ENCODE measurements at places on chromosomes 7 and 10.

- no peak for DNase-seq
Measured at GRCh38 chr7:144384555-144385245, 18.8 kb downstream of the NOBOX start.

DNA sequence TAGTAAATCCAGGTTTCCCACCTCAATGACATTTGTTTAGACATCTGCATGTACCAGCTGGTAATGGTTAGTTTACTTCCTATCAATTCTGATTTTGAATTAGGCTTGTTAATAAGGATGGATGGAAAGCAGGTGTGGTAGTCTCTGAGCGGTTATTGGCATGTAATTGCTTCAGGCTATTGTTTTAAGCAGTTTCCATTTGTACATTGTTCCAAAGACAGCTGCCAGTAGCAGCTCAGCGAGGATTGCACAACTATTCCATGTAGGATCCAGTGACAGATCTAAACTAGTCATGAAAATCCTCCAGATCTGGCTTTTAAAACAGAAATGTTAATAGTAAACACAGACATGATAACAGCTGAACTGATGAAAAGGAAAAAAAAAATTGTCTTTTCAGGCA, 436.0 kb upstream of the ADARB2 start:
- DNase-seq: no peak

DNA sequence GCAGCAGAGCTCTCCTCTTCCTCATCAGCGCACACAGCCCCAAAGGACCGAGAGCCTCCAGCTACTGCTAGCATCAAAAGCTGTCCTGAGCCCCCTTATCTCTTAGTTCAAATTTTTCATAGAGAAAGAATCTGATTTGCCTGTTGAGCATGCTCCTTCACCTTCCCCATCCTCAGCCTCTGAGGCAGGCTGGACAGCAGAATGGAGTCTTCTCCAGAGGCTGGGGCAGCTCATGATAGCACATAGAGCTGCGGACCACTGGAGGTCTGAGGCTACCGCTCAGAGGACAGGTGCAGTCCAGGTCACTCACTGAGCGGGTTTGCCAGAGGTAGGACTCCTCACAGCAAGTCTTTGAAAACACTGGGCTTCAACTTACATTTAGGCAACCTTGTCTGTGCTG, 72.8 kb upstream of the GRB10 start:
- DNase-seq: no peak

DNA sequence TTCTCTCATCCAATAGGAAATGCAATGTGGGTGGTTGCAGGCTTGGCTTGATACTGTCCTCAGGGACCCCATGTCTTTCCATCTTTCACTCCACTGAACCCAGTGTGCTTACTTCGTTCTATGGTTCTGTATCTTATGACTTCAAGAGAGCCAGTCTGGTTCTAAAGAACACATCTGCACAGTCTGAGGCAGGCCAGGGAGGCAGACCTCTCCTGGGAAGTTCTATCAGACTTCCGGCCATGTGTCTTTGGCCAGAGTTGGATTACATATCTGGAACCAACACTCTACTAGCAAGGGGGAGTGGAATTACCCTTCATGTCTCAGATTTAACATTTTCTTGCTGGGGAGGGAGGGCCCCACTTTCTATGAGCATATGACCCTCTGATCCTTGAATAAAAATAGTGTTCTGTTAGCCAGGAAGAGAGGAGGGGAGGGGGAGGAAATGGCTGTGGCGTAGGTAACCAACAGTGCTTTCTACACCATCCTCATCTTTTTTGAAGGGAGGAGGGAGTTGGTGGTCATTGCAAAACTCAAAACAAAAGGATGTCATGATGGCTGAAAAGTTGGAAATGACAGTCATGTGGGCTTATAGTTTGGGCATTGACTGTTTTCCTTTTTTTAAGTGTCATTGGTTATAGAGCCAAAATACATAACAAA, 370.2 kb downstream of the GATA3 start:
- DNase-seq: no peak

GRCh38 chr10:15763006-15763405, 43.3 kb upstream of the ITGA8 start:
- DNase-seq: no peak

DNA sequence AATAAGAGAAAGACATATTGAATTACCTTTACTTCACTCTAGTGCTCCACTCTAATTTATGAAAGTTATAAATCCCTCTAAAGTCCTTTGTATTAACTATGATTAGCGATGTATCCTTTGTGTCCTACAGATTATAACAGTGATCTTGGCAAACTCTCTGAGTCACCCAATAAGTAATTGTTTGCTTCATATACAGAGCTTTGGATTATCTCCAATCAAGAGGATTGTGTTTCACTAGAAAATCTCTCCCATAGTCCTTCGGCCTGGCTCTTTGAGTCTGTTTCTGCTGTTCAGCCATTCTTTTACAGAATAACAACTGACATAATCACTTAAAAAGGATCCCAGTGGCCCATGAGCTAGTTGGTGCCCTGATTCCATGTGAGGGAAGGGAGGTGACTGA, 9.5 kb downstream of the LMOD2 start:
- no peak for DNase-seq

DNA sequence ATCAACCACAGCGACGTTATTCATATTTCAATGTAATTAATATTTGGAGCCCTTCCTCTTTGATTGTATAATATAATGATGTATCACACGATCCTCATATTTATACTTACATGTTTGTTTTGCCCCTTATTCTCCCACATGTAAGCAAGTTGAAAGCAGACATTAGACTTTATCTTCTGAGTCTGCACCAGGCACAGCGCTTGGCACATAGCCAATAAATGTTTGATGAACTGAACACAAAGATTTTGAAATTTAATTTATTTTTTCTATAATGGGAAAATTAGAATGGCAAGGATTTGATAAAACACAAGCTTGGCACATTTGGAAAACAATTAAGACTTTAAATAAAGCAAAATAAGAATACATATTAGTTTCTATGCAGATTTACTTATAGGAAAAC, 31.6 kb downstream of the ZFAND4 start:
- no peak for DNase-seq

GRCh38 chr10:42963312-42963711, 113.6 kb upstream of the RET start:
- DNase-seq: peak; percentile 58

DNA sequence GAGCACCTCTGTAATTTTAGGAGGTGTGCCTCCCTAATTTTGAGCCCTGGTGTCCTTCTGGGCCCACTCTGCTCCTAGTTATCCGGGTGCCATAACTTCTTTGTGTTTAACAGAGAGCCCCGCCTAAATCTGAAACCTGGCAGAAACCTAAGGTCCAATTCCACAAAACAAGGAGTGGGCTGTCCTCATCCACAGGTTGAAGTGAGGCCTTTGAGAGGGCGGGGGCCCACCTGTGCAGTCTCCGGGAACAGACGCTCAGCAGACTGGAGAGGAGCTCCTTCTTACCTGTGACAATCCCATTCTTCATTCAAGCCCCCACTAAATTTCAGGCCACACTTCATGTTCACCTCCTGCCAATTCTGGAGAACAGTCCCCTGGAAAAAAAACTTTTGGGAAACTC, 10.9 kb downstream of the TMEM72 start:
- DNase-seq: no peak

DNA sequence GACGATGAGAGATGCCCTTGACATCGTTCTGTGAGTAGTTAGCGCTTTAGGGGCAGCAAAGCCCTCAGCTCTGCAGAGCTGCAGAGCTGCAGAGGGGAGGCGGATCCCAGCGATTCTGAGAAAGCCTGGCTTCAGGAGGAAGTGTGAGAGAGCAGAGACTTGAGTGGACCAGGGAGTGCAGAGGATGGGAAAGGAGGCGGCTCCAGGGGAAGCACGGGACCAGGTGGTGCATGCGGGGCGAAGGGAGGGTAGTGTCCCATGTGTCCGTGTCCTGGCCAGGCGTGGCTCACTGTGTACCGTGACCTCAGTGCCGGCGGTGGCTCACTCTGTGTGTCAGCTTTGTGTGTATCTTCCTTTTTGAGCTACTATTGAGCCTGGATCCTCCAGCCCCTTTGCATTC, 250.8 kb upstream of the PITRM1 start:
- DNase-seq: no peak

DNA sequence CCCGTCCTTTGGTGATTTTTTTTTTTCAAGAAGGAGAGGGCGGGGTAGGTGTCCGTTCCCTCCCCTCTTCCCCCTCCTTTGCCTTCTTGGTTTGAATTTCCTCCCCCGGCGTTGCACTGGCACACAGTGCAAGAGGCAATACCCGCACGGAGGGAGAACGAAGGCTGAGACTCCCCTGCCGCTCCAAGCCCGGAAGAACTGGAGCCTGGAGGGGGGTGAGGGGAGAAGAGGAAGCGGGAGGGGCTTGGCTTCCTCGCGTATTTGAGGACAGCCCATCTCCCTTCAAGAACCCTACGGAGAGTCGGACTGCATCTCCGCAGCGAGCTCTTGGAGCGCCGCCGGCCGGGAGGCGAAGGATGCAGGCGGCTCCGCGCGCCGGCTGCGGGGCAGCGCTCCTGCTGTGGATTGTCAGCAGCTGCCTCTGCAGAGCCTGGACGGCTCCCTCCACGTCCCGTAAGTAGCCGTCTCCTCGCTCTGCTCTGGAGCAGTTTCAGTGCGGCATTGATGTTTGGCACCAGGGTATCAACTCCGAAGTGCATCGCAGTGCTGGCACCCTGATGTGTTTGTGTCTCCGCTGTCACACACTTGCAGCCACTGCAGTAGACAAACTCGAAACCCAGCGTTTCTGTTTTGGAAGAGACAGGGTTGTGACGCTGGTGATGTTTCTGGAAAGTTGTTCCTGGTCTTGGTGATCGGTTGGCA, at the start of gene CNTNAP2:
CNTNAP2 (plus strand) TSS at position 281 of the 702 bp plus-strand sequence; CDS start at position 357, 76 bp downstream.
- DNase-seq: no peak

- DNase-seq: no peak
Measured at GRCh38 chr10:131891929-131892805, 8.6 kb upstream of the PPP2R2D start.

DNA sequence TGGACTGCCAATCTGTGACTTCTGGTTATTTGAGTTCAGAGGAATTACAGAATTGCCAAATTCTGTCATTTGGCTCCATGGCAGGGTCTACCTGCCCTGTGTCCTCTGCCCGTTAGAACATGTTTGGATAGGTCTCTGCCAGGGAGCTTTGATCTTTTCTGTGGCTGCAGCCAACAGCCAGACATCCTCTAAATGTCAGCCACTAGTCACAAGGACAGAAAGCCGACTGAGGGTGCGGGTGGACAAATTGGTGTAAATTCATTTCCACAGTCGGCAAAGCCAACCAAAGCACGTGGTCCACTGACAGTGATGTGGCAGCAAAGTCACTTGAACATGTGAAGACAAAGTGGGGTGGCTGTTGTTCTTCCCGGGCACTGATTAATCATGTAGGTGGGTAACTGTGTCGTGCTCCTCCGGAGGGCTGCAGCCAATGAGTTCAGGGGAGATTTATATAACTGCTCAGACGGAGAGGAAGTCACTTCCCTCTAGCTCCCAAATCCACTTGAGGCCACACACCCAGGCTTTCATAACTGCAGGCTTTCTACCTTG, 26.7 kb upstream of the CAMK1D start:
- no peak for DNase-seq

GRCh38 chr7:135385209-135385608, 124.7 kb downstream of the CNOT4 start:
- DNase-seq: no peak

GRCh38 chr10:31745612-31746376, 182.8 kb downstream of the ARHGAP12 start:
- DNase-seq: no peak

DNA sequence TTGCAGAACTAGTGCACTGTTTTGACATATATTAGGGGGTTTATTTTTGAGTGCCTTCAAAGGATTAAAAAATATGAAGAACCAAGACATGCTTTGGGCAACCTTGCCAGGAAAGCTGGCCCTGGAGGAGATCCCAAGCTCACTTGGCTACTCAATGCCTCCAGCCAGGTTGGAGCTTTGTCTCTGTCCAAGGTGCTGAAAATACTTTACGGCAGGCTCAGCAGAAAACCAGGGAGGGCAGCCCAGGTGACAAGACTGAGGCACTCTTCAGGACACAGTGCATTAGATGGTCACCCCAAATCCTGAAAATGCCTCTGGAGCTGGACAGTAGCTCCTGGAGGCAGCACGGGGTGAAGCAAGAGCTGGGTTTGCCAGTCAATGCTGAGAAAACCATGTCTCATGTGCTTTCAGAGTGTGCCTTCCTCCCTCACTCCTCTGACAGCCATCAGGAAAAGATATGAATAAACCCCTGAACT, 5.8 kb upstream of the KCNH2 start:
- DNase-seq: peak; percentile 37

- DNase-seq: no peak
Measured at GRCh38 chr7:76267107-76267893, 35.2 kb upstream of the HSPB1 start.

DNA sequence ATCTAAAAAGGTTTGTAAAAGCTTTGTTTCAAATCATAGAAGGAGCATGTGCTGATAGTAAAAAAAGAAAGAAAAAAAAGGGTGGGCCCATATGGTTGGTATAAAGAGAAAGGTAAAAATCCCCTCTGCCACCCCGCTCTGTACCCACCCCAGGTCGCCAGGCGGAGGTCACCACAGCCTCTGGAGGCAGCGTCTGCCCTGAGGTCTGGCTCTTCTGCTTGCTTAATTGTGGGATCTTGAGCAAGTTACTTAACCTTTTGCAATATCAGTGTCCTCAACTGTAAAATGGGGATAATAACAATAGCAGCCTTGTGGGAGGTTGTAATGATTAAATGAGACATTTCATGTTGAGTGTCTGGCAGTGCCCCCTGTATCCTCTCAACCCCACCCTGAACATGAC, 10.7 kb upstream of the PCBD1 start:
- no peak for DNase-seq

DNA sequence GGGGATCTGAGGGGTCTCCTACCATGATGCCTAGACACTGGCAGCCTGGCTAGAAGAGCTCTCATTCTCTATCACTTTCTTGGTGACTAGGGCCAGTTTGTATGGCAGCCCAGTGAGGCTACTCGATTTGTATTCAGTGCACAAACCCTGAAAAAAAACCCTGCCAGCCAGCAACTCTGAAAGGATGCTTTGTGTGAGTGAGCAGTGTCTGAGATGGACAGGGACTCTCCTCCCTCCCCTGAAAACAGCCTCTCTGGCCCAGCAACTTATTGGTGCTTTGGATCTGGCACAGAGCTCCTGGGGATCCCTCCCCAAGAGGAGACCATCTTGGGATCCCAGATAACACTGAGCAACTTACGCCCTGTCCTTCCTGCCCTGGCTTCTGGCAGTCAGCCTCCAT, 10.8 kb upstream of the LRRC4 start:
- DNase-seq: no peak

DNA sequence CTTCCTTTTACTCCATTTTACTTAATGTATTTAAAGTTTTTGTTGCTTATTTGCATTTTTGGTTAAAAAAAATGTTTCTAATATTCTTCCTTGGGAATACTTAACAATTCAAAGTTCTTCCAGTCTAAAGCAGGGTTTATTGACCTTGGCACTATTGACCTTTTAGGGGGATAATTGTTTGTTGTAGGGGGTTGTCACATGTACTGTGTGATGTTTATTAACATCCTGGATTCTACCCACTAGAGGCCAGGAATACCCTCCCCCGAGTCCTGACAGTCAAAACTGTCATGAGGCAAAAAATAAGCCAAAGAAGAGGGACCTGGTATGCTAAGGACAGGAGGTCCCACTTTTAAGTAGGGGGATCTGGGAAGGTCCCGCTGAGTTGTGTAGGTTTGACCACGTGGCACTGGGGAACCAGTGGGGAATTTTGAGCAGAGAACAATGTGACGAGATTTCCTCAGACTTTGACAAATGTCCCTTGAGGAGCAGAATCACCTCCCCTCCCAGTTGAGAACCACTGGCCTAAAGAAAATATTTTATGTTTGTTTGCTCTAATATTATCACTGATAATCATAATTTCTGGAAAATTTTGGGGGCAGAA, 178.3 kb upstream of the PRR15 start:
- no peak for DNase-seq

GRCh38 chr10:50972591-50972990, 87.2 kb upstream of the A1CF start:
- no peak for DNase-seq

- no peak for DNase-seq
Measured at GRCh38 chr10:84007482-84007881, 131.8 kb upstream of the GHITM start.
